ENCODE measurements at places on chromosomes 1 and 21.
A peak's percentile ranks its signal among the peaks of the same experiment; 100 is the strongest.

DNA sequence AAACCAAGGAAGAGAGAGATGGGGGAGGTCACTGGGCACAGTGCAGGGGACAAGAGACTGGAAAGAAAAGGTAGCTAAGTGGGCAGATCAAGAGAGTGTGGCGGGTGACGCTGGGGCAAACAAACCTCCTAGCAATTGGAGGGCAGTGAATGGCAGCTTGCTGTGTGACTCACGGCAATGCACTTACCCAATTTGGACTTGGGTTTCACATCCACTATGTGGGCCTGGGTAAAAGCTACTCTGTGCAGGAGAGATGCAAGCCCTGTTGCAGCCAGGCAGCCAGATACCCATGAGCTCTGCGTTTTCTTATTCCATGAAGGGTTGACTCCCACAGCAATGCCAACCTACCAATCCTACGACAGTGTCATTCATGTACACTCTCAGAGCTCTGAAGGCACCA lies 9.5 kb downstream of the PLXNA2 start:
- DNase-seq, result no peak

DNA sequence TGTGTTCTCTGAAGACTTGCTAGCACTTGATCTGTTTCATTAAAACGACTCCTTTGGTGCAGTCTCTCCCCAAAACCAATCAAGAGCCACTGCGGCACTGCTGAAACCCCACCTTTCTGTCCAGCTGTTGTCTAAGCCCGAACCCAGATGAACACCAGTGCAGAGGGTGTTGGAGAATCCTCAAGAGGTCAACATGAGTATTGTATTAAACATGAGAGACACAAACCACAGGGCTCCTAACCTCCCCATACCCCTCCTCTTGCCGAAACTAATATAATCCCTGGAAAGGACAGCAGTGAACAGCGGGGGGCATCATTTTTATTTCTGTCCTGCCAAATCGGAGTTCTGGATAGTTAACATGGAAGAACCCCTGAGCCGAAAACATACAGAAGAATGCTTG lies 333.9 kb downstream of the CAMTA1 start:
- no peak for DNase-seq

DNA sequence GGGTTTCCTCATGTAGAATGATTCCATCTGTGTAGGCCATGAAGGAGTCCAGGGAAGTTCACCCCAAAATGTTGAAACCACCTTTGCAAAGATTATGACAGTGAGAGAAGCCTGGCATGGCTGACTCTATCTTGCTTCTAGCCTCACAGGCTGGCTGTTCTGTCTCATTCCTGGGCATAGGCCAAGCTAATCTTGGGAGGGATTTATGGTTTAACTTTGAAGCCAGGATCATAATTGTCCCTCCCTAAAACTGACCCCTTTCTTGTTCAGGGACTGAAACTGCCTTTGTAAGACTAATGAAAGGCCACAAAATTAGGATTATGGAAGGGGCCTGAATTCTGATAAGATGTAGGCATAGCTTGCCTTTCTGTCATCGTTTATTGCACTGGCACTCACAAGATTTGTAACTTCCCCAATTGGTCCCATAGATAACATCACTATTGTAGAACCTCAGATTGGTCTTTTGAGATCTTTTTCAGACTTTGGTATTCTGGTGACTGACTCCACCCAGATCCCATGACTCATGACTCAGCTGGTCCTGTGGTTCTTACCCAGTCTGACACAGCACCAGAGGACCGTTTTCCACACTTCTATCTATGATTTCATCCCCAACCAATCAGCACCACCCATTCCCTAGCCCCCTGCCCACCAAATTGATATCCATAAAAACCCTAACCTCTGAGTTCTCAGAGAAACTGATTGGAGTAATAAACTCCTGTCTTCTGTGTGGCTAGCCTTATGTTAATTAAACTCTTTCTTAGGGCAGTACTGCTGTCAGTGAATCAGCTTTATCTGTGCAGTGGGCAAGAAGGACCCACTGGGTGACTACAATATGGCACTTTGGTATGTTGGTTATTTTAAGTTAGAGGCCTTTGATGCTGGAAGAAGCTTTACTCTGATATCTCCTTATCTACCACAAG lies 13.6 kb upstream of the LAMTOR5 start:
- no peak for DNase-seq

DNA sequence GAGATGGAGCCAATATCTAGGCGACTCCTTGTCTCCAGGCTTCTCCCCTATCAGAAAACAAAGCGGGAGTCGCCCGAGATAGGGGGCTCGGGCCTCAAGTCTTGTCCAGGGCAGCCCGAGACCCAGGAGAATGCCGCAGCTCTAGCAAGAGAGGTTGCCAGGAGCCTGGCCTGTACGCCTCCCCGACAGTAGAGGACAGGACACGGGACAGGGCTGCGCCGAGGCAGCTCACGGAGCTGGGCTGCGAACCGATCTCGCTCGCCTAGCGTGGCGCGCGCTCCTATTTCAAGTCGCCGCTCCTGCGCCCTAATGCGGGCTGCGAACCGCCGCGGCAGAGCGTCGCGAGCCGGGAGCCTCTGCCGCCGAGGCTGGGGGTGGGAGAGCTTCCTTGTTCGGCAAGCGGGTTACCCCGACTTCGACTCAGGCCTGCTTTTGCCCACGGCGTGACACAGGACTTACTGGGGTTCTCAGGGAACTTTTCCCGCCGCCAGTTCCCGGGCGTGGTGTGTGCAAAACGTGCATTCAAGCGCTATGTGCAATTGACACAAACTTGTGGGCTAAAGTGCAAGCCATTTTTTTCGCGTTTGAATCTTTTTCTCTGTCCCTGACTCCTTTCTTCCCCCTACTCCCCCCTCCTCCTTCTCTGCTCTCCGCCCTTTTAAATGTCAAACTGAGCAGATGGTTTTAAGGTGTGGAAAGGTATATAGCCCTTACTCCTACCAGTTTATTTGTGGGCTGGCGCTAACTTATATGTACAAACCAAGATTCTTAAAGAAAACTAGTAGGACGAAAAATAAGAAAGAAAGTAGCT lies 2.4 kb upstream of the PROX1 start:
- no peak for DNase-seq

- no peak for DNase-seq
Measured at GRCh38 chr1:168032029-168032428, 95.2 kb upstream of the MPC2 start.

- no peak for DNase-seq
Measured at GRCh38 chr1:63359561-63359960, 7.9 kb upstream of the ALG6 start.

DNA sequence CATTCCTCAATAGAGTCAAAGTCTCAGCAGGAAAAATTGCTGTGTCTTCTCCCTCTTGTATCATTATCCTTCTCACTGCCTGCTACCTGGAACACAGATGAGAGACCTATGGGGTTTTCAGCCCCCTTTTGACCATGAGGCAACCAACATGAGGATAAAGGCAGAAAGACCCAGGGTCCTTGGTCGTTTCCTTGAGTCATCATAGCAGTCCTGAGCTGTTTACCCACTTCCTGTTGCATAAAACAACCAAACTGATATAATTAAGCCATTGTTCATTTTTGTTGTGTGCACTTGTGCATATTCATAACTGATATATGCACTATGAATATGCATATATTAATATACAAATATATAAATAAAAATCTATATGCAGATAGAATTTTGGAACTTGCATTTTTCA lies 188.3 kb upstream of the MAP1LC3C start:
- DNase-seq, result no peak

DNA sequence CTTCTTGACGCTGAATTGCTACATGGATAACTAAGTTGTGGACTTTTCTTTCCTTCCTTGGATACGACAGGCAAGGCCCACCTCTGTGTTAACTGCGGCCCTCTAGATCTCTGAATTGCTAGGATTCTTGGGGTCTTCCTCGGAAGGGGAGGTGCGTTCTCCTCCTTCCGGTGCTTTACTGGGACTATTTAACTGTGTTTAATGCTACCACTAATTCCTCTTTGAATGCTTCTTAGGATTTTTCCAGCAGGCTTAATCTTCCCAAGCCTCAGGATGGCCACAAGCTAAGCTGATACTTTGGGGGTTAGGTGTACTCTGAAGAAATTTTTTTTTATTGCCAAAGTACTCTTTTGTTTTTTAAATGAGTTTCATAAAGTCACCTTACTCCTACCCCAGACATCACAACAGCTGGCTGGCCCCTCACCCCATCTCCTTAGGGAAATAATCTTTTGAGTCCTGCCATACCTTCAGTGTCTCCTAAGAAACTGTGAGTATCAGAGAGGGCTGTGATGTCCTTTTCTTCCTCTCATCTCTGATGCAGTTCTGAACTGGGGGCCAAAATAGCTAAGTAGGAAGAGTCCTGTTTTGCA lies 21.4 kb downstream of the KIRREL1 start:
- DNase-seq, result no peak

DNA sequence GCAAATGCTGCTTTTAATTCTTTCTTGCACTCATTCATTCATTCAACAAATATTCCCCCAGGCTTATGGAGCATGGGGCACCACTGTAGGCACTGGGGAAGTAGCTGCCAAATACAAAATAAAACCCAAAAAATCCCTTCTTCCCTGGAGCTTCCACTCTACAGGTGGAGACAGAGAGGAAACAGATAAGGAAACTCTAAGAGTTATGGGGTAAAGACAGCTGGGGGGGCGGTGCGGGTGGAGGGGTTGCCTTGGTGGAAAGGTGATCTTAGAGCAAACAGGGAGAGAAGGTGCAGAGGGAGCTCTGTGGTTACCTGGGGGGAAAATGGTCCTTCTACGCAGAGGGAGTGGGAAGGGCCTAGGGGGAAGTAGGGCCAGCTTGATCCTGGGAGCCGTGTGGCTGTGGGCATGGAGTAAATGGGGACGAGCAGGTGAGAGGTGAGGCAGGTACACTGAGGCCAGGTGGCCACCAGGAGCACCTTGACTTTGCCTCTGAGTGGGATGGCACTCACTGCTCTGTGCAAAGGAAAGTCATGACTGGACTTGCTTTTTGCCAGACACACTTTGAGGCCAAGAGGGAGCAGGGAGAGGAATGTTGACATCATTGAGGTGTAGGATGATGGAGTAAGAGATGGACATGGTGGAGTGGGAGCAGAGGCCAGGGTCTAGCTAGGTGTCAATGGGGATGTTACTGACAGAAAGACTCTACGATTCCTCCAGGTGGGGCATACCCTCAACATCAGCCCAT lies 152.0 kb downstream of the ETS2 start:
- no peak for DNase-seq

- DNase-seq, result no peak
Measured at GRCh38 chr1:103373991-103374390, 151.5 kb upstream of the RNPC3 start.

DNA sequence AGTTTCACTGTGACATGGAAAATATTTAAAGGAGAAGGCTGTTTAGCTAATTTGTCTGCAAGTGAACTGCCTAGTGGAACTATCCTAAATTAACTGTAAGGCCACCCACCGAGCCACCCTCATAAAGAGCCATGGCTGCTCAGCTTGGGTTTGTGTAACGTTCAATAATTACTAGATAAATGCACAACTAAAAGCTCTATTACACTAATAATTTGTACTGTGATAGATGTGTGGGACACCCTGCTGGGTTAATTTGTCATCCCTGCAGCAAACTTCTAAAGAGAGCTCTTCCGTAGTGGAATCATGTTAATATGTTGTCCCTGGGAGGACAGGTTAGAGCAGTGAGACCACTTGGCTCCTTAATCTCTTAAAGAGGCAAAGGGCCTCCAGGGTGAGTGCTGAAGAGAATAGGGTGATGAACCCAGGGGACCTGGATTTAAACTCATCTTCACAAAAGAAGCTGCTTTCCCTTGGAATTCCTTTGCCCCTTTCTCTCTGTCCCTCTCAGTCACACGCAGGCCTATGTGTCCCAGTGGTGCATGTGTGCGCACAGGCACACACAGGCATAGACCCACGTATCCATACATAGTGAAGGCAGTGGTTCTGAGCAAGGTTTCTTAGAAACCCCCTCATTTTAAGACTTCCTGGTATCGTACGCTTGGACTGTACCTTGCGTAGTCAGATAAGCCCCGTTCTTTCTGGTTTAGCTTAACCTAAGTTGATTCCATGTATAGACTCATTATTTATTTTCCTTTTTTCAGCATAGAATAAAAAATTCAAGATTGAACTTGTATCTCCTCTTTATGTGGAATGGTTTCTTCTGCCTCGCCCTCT lies 310.3 kb downstream of the NFIA start:
- no peak for DNase-seq

GRCh38 chr1:150385537-150386445 lies 21.8 kb downstream of the RPRD2 start:
- DNase-seq, result no peak

DNA sequence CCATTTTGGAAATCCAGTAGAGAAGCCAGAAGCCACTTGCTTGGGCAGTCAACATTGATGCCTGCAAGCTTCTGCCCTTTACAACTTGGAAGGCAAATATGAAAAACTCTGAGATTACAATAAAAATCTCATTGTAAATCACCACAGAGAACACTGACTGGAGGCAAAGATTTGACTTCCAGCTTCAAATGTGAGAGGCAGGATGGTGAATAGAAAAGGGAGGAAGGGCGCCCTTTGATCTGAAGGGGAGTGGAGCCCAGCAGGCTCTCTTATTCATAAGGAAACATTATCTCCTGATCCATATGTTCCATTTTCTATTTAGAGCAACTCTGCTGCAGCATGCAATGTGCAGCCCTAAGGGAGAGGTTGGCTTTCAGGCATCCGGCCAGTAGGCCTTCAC lies 348.3 kb downstream of the AJAP1 start:
- no peak for DNase-seq

- DNase-seq, result peak; percentile 31
Measured at GRCh38 chr1:26287033-26287711, 7.3 kb downstream of the SH3BGRL3 start.

GRCh38 chr1:46368791-46369190 lies 25.3 kb upstream of the FAAH start:
- DNase-seq, result no peak

DNA sequence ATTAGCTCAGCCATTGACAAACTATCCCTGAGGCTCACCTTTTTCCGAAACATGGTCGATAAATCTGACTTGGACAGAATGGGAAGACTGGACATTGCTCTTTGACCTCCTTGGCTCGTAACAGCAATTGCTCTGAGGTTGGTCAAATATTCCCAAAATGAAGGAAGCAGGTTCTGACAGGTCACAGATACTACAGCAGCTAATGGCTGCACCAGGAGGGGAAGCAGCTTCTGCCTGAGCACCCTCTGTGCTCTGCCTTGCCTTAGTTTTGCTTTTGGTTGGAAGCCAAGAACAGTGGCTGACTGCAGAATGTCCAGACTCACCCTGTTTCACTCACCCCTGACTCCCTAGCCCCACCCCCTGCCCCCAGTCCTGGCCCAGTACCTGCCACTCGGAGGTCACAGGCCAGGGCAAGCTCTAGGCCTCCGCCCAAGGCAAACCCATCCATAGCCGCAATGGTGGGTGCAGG lies 15.4 kb downstream of the ECHDC2 start:
- DNase-seq, result no peak

GRCh38 chr1:179066471-179066870 lies 15.4 kb upstream of the TOR3A start:
- no peak for DNase-seq

- no peak for DNase-seq
Measured at GRCh38 chr1:222394224-222394623, 153.7 kb downstream of the HHIPL2 start.

Measured in activated naive CD4-positive, alpha-beta T cell treated with anti-CD3 and anti-CD28 coated beads, Interleukin-2, amount 50 U/mL, for 16 hours (primary cell).